Psoas muscle (tissue), 8 donors: ENCODE measurements at places on chromosomes 3 and 15. TPM values are rescaled to one million over a fixed set of nuclear protein-coding genes. Genes with fewer than 3 reads are reported as not detected.

ITIH3 gene
- 0.77 TPM for total RNA-seq

LIPH gene
- total RNA-seq, result not detected

CIB2 gene
- 7.3 TPM for total RNA-seq

LNP1 gene
- total RNA-seq, result 1.7 TPM

OR5K2 gene
- not detected for total RNA-seq

TADA3 gene
- total RNA-seq, result 43.3 TPM

CASR gene
- total RNA-seq, result not detected

OXTR gene
- total RNA-seq, result 0.11 TPM

DNA sequence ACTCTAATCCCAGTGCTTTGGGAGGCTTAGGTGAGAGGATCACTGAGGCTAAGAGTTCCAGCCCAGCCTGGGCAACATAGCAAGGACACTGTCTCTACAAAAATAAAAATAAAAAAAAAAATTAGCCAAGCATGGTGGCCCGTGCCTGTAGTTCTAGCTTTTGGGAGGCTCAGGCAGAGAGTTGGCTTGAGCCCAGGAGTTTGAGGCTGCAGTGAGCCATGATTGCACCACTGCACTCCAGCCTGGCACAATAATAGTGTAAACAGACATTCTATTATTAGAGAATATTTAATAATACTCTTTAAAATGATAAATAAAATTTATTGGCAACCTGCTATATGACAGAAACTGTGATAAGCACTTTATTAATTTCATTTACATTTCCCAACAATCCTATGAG lies 908.9 kb downstream of the TUSC7 start:
- DNase-seq, result no peak

GRCh38 chr15:59906046-59906445 lies 98.1 kb upstream of the FOXB1 start:
- DNase-seq, result no peak

GRCh38 chr15:65335278-65336055 lies 31.0 kb downstream of the RNU5B-1 start:
- no peak for DNase-seq

- DNase-seq, result peak; percentile 81
Observed at GRCh38 chr3:155079746-155080487, at the start of gene MME. MME (plus strand) TSS chr3:155080319; CDS start chr3:155084168, 3,849 bp downstream.

GRCh38 chr3:101873619-101874018 lies 24.3 kb downstream of the NFKBIZ start:
- no peak for DNase-seq

GRCh38 chr3:197181741-197182140 lies 116.7 kb downstream of the DLG1 start:
- DNase-seq, result peak; percentile 46

- no peak for DNase-seq
Observed at GRCh38 chr3:113070072-113070640, 79.4 kb downstream of the GTPBP8 start.

DNA sequence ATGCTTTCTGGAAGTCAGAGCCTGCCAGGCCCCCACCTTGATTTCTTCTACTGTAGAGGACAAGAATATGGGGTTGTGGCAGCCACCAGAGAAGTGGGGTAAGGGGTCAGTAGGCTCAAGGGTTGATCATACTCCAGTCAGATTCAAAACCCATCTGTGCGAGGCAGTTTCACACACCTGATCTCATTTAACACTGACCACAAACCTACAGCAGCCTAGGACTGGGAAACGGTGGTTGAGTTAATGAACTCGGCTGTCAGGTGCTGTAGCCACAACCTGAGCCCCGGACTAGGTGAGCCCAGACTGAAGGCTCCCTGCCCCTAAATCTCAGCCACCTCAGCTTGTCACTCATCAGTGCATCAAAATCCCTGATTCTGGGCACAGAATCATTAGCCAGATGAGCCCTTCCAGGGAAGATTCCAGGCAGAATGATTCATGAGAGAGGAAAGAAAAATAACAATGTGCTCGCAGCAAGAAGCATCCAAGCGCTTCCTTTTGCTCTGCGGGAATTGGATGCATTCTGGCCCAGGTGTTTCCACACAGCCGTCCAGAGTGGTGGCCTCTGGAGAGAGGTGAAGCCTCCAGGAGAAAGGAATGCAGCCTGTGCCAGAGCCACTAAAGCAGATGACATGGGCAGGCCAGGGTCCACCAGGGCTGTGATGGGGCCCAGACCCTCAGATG lies 102.1 kb downstream of the SRGAP3 start:
- DNase-seq, result no peak

DNA sequence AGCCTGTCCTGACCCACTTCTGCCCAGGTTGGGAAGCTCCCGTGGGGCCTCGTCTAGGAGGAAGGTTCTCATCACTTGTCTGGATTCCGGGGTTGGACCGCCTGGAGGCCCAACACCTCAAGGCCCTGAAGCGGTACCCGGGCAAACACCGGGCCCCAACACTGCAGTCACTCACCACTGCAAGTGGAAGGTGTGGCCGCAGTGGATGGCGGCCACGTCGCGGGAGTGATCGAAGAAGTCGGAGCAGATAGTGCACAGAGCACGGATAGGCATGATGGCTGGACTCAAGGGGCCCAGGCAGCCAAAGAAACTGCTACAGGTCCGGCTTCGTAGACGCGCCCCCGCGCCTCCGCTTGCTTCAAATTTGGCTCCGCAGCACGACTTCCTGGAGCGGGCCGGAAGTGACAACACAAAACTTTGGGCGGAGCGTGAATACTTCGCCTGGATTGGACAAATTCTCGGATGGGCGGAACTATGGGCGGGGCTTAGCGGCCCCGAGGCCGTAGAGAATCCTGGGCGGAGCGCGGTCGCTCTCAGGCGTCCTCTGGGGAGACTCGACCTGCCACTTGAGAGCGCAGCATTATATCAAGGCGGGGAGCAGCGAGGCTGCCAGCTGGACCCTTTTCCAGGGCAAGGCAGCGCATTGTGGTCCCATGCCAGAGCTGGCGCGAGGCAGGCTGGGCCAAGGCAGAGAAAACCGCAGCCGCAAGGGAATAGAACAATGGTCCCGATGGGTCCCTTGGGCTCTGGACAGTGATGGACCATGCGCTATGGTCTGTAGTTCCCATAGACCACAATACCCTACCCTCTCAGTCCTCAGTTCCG lies at the start of gene TRAIP:
TSS of gene TRAIP (minus strand) at position 384 of the 825 bp plus-strand sequence. CDS start at position 273, 111 bp downstream.
- DNase-seq, result peak; percentile 92

GRCh38 chr15:64213646-64214045 lies 50.8 kb upstream of the PPIB start:
- DNase-seq, result no peak

DNA sequence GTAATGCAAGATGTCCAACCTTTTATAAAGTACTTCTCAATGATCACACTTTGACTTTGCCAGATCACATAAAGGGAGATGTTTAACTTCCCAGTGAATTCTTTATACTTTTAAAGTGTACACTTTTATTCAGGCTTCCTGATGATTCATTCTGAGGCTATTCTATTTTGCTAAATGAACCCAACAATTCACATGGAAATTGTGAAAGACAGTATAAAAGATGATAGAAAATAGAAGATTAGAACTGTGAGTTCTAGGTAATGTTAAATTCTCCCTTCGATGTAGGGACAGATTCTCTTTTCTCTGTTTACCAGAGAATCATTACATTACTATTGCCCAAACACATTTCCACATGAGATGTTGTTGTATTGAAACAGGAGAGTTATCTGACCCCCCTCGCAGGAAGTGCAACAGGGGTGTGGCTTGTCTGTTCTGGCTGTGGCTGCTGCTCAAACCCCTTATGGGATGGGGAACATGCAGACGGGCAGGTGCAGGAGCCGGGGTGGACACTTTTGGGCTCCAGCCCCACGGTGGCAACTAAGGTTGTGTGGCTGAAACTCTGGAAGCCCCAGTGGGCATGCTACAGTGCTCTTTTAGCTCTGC lies 131.3 kb upstream of the LRTM1 start:
- no peak for DNase-seq

- DNase-seq, result no peak
Observed at GRCh38 chr3:45937206-45938042, 5.8 kb upstream of the CXCR6 start.

DNA sequence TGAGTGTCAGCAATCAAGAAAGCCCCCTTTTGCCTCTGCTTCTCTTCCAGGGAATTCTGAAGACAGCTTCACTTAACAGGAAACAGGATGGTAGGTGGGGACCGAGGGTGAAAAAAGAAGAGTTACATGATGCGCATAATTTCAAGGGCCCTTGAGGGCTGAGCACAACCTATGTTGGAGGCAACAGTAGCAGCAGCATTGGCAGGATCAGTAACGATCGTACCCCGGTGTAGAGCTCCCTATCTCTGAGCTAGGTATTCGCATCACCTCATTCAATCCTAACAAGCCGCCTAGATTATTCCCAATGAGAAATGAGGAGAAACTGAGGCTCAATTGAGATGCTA lies 432 bp upstream of the RAD54L2 start:
- DNase-seq, result no peak

DNA sequence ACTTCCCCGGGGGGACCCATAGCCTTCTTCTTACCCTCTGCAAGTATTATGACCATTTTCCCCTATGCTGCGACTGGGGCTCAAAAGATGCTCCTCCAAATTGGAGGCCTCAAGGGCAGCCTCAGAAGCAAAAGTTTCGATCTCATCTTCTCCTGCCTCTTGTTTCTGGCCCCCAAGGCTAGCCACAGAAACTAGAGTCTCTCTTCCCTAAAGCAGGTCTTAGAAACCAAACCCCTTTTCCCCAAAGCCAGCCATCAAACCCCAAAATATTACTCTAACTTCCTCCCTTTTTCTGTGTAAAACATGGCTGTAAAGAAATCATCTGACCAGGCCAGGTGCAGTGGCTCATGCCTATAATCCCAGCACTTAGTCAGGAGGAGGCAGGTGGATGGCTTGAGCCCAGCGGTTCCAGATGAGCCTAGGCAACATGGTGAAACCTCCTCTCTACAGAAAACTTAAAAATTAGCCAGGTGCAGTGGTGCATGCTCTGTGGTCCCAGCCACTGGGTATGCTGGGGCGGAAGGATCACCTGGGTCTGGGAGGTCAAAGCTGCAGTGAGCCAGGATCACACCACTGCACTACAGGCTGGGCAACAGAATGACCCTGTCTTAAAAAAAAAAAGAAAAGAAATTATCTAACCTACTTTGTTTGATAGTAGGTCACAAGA lies 36.7 kb upstream of the MFGE8 start:
- no peak for DNase-seq

GRCh38 chr3:45979378-45979777 lies 16.2 kb downstream of the FYCO1 start:
- no peak for DNase-seq

DNA sequence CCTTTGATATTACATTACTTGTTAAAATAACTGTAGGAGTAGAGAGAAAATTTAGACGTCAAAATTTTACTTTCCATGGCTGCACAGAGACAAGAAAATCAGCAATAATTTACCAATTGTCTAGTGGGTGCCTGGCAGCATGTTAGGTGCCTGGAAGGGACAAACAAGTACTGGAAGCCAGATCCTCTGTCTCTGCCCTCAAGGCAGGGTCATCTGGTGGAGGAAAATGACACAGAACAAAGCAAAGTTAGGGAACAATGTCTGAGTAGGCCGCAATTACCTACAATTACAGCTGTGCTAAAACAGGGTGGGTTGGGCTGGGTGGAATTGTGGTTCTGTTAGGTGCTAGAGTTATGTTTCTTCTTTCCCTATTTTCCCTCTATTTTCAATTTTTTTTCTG lies 7.4 kb downstream of the CCDC174 start:
- no peak for DNase-seq

- DNase-seq, result no peak
Observed at GRCh38 chr3:155753038-155753639, 8.3 kb upstream of the PLCH1 start.

GRCh38 chr3:116306720-116307119 lies 138.6 kb downstream of the LSAMP start:
- no peak for DNase-seq

DNA sequence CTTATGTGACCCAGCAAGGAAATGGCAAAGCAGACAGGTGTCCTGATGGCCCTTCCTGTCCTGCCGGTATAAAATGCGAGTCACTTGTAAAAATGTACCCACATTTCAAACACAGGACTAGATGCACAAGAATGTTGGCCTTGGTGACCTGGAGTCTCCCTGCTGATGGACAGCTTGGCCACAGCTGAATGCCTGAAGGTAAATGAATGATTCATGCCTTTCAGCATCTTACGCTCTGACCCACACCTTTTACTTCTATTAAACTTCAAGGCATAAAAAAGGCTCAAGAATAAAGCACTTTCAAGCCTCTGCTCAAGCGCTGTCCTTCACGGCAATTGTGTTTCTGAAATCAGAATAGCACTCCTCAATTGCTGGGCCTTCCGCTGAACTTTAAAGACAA lies 228.0 kb upstream of the SLCO3A1 start:
- no peak for DNase-seq

DNA sequence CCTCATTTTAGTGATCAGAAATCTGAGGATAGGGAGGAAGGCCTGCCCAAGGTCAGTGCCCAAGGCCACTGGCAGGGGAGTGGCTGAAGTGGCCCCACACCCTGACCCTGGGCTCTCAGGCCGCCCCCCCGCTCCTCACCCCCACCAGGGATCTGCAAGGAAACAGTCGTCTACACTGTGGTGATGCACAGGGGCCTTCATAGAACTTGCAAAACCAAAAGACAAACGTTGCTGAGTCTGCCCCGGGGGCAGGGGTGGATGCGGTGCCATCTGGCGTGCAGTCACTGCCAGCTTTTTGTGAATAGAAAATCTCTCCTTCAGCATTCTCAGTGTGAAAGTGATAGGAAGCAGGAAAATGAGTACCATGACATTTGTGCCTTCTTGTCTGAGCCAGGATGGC lies 41.3 kb downstream of the WHAMM start:
- no peak for DNase-seq

DNA sequence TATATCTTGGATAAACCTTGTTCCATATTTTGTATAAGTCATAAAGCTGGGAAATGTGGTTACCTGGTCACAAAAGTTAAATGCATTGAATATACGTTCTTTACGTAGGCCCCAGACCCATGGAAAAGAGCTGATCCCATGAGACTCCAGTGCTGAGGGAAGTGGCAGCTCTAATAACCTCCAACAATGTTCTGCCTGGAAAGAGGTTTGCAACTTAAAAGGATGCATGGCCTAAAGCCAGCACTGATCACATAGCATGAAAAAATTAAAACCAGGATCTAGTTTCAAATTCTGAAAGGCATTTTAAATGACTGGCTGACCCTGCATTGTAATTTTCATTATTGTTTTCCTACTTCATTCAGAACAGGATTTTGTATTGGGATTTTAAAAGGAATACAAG lies 27.9 kb upstream of the STRIT1 start:
- no peak for DNase-seq

GRCh38 chr15:75554717-75555116 lies 24.4 kb downstream of the PTPN9 start:
- no peak for DNase-seq

DNA sequence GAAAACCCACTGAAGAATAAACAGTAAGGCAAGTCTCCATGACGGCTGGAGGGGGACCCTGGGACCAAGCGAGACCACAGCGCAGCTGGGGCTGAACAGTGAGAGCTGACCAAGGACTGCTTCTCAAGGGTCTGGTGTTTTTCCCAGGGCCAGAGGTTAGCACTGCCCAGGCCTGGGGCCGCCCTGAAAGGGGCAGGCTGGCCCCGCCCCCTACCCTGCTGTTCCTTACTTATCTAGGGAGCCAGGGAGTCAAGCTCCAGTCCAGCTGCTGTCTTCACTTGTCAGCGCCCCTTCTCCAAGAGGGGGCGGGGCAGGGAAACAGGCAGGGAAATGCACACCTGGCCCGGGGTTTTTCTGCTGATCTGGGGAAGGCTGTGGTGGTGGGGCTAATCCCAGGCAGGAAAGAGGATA lies 51.6 kb upstream of the HACD2 start:
- no peak for DNase-seq

- DNase-seq, result no peak
Observed at GRCh38 chr3:53074366-53074696, 28.5 kb upstream of the SFMBT1 start.

GRCh38 chr3:46750555-46751038 lies 32.9 kb upstream of the PRSS50 start:
- DNase-seq, result no peak

- DNase-seq, result no peak
Observed at GRCh38 chr3:193040836-193041672, 123.4 kb upstream of the MB21D2 start.
